Activated CD4-positive, alpha-beta T cell treated with anti-CD3 and anti-CD28 coated beads, Interleukin-2, amount 10 ng/mL, durations not matched to agents 7 days and 5 days (primary cell): ENCODE measurements at places on chromosomes 16 and 17. TPM values are rescaled to one million over a fixed set of nuclear protein-coding genes. Genes with fewer than 3 reads are reported as not detected.

Gene OR2C1
- not detected for total RNA-seq

Gene SCIMP
- total RNA-seq, result not detected

Gene CRISPLD2
- 0.25 TPM for total RNA-seq

Gene RNU2-1
- total RNA-seq, result 5,823 TPM

Gene ABCC1
- 51.7 TPM for total RNA-seq

Gene MYOCD
- not detected for total RNA-seq

Gene CRYBA1
- total RNA-seq, result not detected
